ENCODE measurements at places on chromosomes 12 and 14. TPM values are rescaled to one million over a fixed set of nuclear protein-coding genes. Genes with fewer than 3 reads are reported as not detected.

DNA sequence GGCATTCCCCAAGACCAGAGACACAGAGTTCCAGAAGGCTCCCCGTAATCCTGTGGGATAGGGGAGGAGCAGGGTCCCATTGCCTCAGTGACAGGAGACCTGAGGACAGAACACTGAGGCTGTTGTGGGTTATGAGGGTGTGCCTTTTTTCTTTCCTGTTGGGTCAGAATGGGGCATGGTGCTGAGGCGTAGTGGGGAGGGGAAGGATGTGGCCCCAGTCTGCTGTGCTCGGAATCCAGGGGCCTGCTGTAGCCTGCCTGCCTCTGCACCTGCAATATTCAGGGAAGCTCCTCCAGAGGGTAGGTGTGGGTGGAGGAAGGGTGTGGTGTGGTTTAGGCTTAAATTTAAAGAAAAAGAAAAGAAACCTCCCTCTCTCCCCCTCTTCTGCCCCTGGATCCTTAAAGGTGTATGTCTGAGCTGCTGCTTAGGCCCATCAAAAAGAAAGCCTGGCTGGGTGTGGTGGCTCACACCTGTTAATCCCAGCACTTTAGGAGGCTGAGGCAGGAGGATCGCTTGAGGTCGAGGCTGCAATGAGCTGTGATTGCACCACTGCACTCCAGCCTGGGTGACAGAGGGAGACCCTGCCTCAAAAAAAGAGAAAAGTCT lies 18.7 kb downstream of the PLEKHG3 start:
- DNase-seq: no peak

DNA sequence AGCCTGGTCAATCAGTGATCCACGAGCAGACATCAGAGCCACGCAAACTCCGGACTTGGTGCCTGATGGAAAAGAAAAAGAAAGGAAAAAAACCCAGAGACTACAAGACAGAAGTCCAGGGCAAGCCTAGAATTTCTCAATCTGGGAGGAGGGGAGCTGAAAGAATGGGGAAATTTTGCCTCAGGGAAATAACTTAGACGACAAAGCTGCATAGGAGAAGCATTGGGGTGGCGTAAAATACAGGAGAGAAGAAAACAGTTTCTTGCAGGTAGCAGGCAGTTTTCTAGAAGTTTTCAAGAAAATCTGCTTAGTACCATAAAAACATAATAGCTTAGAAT lies 2.6 kb upstream of the SLC11A2 start:
- DNase-seq: peak; percentile 66

DNA sequence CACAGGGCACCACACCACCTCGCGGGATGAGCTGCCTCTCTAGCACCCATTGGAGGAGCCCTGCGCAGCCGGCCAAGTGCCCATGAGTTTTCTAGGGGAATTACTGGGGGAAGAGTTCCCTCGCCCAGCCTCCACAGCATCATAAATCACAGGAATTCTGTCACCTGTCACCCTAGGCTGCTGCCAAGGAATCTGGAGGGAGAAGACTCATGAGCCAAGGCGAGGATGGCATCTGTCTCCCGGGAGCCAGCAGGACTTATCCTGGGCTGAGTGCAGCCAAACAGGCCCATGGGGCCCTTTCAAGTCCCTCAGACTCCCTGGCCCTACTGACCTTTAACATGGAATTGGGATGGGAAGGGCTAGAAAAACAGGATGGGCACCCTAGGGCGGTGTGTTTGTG lies 7.8 kb upstream of the OTUB2 start:
- DNase-seq: no peak

DNA sequence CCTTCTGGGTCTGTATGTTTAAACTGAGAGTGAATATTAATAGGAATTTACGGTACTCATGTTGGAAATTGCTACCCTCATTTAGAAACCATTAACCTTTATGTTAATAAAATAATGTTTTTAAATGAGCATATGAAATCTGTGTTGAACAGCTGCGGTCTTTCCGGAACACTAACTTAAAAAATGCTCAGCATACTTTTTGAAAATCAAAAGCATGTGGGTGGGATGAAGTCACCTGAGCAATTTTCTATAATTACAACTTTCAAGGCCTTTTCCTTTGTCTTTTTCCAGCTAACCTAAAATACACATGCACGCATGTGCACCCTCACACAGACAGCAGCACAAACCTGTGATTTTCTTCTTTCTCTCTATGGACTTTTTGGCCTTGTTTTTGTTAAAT lies 39.8 kb downstream of the BORCS5 start:
- DNase-seq: no peak

DNA sequence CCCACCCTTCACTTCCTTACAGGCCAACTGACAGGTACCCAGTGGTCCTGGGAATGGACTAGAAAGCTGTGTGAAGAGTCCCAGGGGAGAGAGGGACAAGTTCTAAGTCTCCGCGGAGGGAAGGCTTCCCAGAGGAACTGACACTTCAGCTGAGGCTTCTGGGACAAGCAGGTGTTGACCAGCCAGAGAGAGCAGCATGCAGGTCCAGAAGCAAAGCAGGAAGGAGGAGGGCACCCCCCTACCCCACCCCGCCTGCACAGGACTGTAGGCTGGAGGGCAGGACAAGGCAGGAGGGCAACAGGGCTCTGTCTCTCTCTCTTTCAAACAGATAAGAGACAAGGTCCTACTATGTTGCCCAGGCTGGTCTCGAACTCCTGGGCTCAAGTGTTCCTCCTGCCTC lies 58.2 kb upstream of the CORO1C start:
- no peak for DNase-seq

The PTGDR gene
- total RNA-seq: not detected

GRCh38 chr14:51719955-51720354 lies 68.2 kb downstream of the FRMD6 start:
- no peak for DNase-seq

DNA sequence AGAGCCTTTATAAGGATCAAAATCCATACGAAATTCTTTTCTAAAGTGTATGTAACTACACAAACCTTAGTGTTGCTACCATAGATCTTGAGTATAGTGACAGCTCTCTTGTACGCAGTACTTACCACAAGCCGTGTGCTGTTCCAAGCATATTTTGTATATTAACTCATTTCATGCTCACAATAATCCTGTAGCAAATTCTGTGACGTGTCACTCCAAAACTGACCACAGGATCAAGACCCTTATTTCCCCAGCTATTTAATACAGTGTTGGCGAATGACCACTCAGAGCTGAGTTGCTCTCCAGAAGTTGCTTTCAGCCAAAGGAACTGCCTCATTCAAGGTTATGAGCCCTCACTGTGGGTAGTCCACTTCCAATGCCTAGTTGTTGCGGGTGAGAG lies 169.8 kb downstream of the BTG1 start:
- no peak for DNase-seq

The KITLG gene
- 11.8 TPM for total RNA-seq

DNA sequence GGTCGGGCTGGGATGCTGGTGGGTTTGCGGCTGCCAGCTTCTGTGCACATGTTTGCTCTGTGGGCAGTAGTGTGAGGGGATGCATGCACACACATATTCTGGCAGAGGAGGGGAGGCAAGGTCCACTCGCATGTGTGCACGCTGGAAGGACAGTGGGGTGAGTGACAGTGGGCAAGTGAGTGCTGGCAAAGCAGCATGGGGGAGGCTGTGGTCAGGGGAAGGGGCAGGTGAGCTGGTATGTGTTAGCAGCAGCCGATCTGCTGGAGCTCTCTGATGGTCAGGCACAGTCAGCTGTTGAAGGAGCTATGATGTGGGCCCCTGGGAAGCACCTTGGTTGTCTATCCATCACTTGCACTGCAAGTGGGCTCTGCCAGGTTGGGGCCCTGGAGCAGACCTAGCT lies 170.3 kb downstream of the NTS start:
- DNase-seq: no peak

Data from M059J (cell line).